Ascending aorta (tissue), 2 donors: ENCODE measurements at places on chromosomes 4 and X.

- DNase-seq: no peak
These were observed 14.9 kb upstream of the NXF3 start for GRCh38 chrX:103107836-103108235.

DNA sequence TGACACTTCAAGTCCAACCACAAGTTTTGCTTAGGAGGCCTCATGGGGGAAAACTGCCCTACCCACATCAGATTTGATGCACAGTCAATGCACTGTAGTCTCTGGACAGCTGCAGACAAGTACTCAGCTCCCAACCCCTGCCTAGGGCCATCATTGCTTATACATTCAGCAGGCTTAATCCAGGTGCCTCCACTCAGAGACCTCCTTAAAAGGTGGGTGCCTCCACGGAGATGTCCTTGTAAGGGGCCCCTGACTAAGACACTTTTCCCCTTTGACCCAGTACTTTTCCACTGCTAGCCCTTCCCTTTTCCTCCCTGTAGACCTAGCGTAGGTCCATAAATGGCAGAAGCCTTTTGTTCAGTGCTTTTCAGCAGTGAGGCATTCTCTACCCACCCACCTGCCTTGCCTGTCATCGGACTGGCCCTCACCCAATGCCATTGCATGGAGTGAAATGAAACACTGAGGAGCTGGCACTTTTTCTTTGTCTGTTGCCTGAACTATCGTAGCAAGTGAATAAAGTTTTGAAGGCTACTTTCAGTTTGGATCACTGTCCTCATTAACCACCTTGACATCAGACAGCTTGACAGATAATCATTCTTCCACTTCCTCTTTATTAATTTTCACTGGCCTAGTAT is 23.8 kb upstream of the PLK4 start:
- no peak for DNase-seq

DNA sequence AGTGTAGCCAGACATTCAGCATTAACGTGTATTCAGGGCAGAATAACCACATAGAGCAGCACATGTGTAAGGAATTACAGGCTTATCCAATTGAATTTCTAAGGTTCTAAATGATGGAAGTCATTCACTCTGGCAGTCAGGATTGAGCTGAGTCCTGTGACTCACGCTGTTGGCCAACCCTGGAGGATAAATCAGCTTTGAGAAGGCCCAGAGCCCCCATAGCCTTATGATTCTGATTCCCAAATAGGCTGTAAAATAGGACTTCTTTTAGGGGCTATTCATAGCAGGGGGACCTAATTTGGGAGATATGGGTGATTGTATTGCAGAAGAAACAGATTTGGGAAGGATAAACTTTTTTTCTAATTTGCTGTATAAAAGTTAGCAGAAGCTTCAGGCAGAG is 8.1 kb upstream of the HPF1 start:
- no peak for DNase-seq

DNA sequence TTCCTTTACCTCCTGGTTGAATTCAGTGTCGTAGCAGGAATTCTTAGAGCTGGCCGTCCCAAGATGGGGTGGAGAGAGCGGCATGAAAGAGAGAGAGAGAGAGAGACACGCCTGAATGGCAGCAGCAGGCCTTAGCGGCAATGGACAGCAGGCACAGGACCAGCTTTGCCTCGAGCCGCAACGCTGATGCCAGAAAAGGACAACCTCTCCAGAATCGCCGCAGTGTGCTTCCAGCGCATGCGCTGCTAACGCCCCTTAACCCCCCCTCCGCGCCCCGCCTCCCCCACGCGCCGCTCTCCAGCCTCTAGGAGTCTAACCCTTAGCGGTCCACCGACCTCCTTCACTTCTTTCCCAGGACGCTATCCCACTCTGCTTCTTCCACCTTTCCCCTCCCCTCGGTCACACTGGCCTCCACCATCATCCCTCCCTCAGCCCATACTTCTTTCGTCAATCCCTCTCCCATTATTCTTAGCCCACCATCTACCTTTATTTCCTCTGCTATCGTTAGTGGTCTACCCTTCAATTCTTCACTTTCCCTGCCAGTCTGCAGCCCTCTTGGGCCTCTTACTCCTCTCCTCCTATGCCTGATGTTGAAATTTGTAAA is 10.5 kb upstream of the ZCCHC13 start:
- peak; percentile 34 for DNase-seq

- peak; percentile 79 for DNase-seq
These were observed 13.0 kb downstream of the CXCL13 start for GRCh38 chr4:77618383-77619241.

DNA sequence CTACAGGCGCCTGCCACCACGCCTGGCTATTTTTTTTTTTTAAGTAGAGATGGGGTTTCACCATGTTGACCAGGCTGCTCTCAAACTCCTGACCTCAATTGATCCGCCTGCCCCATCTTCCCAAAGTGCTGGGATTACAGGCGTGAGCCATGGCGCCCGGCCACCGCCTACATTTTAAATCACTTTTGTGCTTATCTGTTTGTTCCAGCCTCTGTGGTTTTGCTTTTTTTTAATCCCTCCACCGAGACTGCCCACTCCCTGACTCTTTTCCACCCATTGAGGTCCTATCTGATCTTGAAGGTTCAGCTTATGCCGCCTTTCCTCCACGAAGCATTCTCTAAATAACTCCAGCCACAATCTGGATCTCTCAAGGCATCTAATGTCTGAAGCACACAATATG is 73.5 kb downstream of the CHRDL1 start:
- DNase-seq: no peak

DNA sequence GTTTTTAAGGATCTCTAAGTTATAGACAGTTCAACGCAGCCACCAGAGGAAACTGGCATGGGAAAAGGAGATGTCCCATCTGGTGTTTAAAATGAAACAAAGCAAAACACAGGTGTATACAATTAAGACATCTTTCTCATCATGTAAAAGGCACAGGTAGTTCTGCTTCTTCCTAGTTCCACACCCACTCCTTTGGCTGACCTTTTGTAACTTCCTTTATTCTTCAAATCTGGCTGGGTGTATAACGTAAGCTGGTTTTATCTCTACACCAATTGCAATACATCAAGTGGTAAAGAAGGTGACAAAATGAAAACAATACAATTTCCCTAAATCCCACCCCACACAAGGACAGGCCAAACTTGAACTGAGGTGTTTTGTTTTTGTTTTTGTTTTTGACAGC is 27.3 kb upstream of the FBXW7 start:
- no peak for DNase-seq

DNA sequence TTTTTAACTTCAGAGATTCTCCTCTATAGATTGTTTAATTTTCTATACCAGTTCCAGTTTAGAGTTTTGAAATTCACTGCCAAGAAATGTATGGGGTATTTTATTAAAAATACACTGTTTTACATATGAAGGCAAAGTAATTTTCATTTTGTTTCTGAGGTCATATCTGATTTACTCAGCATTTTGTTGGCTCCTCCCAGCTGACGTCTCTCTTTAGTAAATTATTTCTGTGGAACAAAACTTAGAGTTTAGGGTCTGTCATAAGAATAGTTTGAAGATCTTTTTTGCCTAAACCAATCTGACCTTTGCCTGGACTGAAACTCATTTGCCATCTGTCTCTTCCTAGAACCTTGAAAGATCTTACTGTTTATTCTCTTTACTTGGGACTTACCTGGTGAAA is 16.9 kb downstream of the FNIP2 start:
- no peak for DNase-seq

DNA sequence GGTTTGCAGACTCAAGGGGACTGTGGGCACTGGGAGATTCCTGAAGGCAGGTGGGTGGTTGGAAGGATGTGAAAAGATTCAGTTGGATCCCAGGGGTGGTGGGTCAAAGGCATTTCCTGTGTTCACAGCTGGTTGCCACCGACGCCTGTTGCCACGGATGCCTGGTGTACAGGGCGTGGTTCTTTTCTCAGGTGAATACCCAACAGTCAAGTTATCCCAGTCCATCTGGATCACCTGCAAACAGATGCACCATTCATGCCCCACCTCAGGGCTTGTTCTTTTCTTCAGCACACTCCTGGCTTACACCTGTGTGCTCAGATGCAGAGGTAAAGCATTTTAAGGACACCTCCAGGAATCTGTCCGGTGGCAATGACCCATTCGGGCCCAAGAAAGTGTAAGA is 55.8 kb upstream of the SHOX start:
- peak; percentile 27 for DNase-seq

GRCh38 chr4:152044331-152045036 is 283.7 kb upstream of the GATB start:
- no peak for DNase-seq

DNA sequence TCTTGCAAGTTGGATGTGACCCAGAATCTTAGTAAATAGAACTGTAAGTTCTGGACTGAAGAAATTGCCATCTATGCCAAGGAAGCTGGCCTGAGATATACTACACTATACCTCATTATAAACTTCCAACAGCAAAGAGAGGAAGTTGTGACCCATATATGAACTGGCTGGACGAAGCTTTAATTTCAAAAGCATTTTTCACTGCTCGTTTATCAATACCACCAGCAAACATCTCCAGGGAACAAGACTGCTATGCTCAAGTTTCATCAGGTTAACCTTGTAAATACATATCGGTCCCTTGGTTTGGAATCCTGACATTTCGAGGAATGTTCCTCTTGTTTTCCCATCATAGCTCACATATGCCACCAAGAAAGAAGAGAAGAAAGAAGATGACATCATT is 334.5 kb upstream of the IGFBP7 start:
- DNase-seq: no peak

DNA sequence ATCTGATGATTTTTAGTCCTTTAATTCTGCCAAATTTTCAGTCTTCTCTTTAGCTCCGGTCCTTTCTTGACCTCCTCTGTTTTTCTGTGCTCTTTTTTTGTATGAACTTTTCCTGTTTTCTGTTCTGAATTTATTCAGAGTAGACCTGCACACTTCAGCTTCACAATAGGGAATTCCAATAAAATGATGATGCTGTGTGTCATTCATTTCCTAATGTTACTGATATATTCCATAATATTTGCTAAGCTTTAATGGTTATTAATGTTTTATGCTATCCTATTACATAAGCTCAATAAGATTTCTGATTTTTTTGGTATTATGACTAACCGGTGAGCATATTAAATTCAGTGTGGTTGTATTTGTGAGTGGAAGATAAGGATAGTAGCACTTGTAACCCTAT is 13.9 kb upstream of the MAD2L1 start:
- DNase-seq: no peak

DNA sequence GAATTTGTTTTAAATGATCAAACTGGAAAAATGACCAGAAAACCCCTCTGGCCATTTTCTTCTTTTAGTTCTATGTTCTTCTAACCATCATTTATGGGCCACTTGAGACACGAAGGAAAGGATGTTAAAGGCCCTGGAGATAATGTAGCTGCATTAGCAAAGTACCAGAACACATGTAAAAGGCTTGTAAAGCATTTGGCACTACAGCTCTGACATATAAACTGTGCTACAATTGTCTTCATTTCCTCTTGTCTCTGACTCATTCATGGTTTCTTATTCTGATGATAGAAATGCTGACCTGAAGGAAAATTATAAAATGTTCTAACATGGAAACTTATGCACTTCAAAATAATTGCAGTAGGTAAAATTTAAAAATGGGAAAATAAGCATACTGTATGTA is 388.7 kb downstream of the FAT4 start:
- DNase-seq: no peak

GRCh38 chr4:127509155-127509554 is 123.6 kb upstream of the INTU start:
- no peak for DNase-seq

- DNase-seq: no peak
These were observed 84.3 kb upstream of the PGRMC2 start for GRCh38 chr4:128371876-128372275.

DNA sequence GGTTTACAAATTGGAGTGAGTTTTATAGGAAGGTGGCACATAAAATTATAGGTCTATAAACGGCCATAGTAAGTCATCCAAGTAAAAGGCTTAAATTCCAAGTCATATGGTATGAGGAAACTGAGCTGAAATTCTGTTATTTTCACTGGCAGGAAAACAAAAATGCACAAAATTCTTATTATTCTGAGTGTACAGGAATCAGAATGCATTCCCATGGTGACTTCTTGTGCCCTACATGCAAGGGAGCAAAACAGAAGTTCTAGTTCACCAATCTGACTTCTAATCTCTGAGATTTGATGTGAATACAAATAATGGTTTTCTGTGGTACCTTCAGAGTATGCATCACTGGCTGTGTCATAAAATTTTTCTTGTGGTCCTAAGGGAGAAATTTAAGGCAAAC is 102.9 kb downstream of the CLCN4 start:
- DNase-seq: no peak
